CD8-positive, alpha-beta memory T cell (primary cell): ENCODE measurements at places on chromosomes 2 and 18.

GRCh38 chr2:85524336-85524908 is 14.5 kb upstream of the MAT2A start:
- no peak for DNase-seq
- H3K4me1 ChIP-seq, result no peaks in the 10 kb centered on the region
- no peaks in the 10 kb centered on the region for H3K36me3 ChIP-seq
- H3K27me3 ChIP-seq, result no peaks in the 10 kb centered on the region

DNA sequence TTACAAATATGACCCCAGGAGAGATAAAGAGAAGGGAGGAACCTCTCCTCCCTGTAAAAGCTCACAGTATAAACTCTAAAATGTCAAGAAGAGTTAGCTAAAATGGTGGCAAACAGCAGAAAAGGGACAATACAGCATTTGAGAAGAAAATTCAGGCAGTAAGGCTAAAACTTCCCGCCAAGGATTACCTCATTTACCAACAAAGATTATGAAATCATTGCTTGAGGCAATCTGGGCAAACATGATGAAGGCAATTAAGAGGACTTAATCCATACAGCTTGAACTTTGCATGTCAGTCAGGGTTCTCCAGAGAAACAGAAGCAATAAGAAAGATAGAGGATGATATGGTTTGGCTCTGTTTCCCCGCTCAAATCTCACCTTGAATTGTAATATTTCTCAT is 81.4 kb downstream of the CMPK2 start:
- no peak overlapping the region for H3K27ac ChIP-seq
- no peaks in the 10 kb centered on the region for H3K27me3 ChIP-seq
- H3K36me3 ChIP-seq, result no peaks in the 10 kb centered on the region
- H3K4me3 ChIP-seq, result no peak overlapping the region
- no peak for DNase-seq
- H3K4me1 ChIP-seq, result no peaks in the 10 kb centered on the region

DNA sequence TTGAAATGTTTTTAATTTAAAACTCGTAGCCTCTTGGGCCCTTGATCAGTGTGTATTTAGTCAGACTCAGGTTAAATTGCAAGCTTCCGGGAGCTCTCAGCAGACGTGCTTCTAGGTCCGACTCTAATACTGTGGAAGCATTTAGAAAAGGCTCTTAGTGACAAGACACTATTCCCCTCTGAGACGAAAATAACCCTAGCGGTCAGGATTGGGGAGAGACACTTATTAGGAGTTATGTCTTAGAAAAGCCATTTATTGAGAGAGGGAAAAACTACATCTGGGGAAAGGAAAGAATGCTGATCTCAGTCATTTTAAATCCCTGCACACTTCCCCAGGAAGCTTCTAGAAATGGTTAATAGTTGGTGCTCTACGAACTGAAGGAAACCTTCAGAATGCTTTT is 110.5 kb upstream of the NCK2 start:
- H3K27ac ChIP-seq, result no peak overlapping the region
- no peaks in the 10 kb centered on the region for H3K4me1 ChIP-seq
- no peak for DNase-seq
- H3K4me3 ChIP-seq, result no peak overlapping the region
- H3K27me3 ChIP-seq, result no peaks in the 10 kb centered on the region

DNA sequence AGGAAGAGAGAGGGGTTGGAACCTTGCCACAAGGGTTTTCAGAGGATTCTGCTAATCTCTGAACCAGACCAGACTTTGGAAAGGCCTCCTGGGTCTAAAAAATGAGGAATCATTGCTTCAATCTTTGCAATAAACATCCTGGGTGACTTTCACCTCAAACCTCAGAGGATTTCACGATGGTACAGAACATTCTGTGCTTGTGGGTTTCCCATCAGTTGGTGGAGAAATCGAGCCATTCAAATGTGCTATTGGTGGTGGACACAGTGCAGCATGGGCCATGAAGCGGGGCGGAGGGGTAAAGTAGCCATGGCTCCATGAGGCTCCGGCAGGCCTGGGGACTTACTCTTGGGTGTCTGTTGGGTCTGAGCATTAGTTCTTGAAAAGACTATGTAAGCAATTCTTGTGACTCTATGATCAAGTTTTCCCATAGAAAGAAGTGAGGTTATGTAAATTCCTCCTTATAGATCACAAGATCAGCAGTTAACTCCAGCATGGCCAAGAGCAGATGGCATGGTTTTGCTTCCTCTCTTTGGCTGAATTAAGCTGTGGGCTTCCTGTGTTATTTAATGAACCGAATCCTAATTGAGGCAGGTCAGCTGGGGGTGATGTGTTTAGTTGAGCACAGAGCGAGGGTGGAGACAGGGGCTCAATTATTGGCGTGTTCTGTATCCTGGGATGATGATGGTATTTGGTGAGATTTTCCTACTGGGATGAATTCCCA is 1.9 kb upstream of the IL1R2 start:
- H3K4me3 ChIP-seq, result no peak overlapping the region
- no peaks in the 10 kb centered on the region for H3K4me1 ChIP-seq
